ENCODE measurements at places on chromosomes 3 and 15.

DNA sequence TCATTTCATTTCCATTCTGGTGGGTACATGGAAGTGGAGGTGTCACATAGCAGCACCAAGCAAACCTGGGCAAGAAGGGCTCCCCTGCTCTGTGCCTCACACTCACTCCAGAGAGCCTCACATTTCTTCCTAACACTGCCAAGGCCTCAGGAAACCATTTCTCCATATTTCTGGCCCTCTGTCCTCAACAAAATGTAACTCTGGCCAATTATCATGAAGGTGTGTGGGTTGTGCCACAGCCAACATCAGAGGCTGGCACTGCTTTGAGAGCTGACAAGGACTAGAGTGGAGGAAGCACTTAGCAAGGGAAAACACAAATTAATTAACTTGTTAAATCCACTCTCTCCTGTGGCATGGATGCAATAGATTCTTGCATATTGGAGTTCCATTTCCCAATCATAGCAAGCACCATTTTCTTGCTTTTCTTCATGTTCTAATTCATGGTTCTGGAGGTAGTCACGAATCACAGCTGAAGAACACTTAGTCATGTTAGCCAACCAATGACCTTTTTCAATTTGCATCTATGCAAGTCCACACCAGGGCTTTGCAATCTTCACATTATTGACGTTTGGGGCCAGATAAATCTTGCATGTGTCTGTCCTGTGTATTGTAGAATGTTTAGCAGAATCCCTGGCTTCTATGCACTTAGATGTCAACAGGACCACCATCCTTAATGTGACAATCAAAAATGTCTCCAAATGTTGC is 241.1 kb downstream of the PLCL2 start:
- DNase-seq = no peak

DNA sequence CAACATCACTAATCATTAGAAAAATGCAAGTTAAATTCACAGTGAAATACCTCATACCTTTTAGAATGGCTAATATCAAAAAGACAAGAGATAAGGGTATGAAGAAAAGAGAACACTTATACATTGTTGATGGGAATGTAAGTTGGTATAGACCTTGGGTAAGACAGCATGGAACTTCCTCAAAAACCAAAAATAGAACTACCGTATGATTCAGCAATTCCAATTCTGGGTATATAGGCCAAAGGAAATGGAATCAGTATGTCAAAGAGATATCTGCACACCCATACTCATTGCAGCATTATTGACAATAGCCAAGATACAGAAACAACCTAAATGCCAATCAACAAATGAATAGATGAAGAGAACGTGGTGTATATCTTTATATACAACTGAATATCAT is 166.8 kb upstream of the LRRN1 start:
- DNase-seq = no peak

- DNase-seq = no peak
These were observed 99.1 kb upstream of the SLC6A11 start for GRCh38 chr3:10716964-10717363.

DNA sequence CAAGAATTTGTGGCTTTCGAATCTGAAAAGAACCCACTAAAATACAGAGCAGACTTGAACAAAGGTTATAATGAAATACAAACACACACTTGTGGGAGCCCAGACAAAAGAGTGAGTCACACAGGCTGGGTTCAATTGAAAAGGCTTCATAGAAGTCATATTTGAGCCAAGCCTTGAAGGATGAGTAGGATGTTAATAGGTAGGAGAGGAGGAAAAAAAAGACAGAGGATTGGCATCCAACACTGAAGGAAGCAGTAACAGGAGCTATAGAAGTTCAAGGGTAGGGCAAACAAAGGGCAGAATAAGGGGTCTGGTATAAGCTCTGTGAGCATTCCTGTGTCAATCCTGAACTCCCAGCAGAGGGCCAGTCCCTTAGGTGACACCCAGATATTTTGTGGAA is 325.4 kb downstream of the FOXP1 start:
- no peak for DNase-seq

GRCh38 chr3:123586131-123586530 is 1.3 kb upstream of the HACD2 start:
- peak; percentile 14 for DNase-seq

DNA sequence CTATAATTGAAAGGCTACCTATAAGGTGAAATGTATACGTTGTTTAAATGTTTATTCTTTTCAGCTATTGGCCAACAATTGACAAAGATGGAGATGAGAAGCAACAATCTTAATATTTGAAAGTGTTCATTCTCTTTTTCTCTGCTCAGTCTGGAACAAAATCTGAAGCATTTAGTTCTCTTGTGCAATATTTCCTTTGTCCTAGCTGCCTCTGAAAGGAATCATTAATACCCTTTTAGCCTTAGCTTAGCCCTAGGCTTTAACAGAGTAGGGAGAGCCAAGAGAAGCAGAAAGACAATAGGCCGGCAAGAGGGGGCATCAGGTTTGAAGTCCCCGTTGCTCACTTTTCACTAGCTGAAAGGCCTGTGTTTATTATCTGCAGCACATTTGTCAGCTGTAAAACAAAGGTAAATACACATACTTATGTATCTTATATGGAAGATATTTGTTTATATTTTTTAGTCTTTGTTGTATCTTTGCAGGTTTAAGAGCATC is 422.5 kb upstream of the SEMA6D start:
- DNase-seq = no peak

DNA sequence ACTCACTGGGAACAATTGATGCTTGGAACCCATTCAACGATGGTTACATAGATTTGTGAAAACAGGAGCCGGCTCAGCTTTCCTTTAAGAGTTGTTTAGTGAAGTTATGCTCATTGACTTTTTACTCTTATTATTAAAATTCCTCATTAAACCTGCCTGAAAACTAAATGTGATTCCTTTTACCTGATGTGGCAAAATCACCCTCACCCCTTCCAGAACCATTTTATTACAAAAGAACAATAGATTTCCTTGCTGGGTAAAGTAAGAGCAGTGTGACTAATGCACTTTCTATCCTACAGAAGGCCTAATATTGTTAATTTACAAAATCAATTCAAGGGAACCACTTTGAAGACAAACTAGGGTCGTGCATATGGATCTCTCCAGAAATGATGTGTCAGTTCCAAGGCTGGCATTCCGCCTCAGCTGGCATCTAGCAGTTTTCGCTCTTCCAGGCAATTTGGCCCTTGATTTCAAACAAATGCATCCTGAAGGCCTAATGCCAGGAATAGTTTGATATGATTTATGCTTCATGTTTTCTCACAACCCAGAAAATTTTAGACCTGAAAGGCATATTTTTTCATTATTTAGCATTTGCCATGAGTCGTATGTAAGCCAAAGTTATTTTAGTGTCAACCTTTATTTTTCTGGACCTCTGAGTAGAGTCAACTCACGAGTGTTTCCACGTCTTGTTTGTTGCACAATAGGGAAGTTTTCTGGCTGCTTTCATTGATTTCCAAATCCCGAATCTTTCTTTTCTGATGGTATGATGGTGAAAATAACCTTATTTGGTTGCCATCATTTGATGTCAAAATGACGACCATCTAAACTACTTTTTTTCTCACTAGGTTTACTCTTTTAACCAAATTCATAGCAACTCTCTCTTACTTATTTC is 447.8 kb downstream of the MECOM start:
- no peak for DNase-seq

DNA sequence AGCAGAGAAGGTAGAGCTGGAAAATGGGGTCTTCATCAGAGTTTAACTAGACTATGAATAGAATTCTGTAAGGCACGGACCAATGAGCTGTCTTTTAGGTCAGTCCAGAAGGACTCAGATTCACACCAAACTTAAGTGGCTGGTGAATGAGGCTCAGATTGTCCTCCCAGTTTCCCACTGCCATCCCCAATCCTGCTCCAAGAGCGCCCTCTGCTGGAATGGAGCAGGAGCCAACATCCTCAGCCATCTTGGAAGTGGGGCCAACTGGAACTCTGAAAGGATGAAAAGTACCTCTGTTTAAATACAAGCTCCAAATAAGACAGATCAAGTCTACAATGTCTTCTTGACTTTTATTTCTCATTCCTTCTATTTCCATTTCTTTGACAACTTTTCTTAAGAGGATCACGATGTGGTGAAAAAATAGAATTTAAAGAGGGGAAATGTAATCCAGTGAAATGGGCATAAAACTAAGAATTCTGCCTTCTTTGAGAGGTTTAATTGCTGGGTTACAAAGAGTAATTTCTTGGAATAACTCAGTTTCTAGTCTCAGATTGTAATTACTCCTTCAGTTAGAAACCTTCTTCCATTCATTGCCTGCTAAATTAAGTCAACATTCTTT is 217.1 kb upstream of the TPRG1 start:
- DNase-seq = peak; percentile 86

- DNase-seq = no peak
These were observed 45.4 kb upstream of the PARL start for GRCh38 chr3:183930086-183930485.

GRCh38 chr3:122799322-122799721 is 4.5 kb downstream of the SLC49A4 start:
- DNase-seq = no peak

GRCh38 chr3:196970547-196971093 is 2.0 kb upstream of the PIGZ start:
- DNase-seq = no peak

DNA sequence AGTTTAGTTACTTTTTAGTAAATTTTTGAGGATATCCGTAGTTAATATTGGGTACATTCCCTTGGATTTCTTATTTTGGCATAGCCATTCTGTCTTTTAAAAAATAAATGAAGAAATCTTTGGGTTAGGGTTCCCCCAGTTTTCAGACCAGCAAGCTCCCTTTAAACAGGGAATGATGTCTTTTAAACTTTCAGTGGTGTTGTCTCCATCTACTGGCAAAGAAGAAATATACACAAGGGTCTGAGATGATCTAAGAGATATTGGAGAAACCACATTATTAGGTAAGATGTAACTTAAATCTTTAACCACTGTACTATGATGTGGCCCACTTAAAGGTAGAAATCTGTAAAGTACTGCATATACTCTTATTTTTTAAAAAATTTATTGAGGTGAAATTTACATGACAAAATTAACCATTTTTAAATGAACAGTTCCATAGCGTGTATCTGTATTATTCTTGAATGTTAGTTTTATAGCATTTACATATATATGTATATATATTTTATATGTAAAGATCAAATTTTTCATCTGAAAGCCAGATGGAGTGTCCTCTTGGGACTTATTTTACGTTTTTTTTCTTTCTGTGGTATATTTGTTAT is 35.1 kb upstream of the EIF3J start:
- no peak for DNase-seq

GRCh38 chr15:82919231-82919886 is 33.2 kb downstream of the HOMER2 start:
- no peak for DNase-seq

- no peak for DNase-seq
These were observed 31.4 kb upstream of the ZBTB38 start for GRCh38 chr3:141336672-141337522.

DNA sequence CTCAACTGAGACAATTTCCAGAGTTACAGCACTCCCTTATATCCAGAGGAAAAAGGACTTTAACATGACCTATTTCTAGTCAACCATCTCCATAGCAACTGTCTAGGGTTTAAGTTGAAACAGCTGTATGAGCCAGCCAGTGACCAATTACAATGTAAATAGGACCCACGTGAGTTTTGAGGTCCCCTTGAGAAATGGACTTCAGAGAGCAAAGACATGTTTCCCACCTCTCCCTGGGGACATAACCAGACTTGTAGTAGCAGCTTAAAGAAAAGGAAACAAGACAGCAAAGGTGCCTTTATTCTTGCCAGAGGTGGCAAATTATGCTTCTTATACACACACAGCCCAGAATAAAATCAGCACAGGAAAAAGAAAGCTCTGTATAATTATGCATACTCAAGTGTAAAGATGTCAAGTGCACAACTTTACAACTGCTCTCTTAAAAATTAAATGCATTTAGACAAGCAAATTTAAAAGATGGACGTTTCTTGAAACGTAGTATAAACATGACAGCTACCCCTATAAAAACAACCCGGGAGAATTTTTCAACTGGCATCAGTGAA is 40.2 kb downstream of the SUMF1 start:
- no peak for DNase-seq

- no peak for DNase-seq
These were observed 11.6 kb downstream of the FSIP1 start for GRCh38 chr15:39770748-39771689.

- DNase-seq = no peak
These were observed 55.9 kb upstream of the C3orf80 start for GRCh38 chr3:160169139-160169976.

- DNase-seq = no peak
These were observed 70.2 kb upstream of the PIK3R4 start for GRCh38 chr3:130816561-130817445.

GRCh38 chr3:49238274-49239127 is 38.5 kb downstream of the C3orf62 start:
- DNase-seq = no peak

GRCh38 chr3:89353465-89353864 is 246.0 kb downstream of the EPHA3 start:
- no peak for DNase-seq

GRCh38 chr15:100292010-100292409 is 49.8 kb downstream of the ADAMTS17 start:
- DNase-seq = no peak

- no peak for DNase-seq
These were observed 49.0 kb downstream of the DUT start for GRCh38 chr15:48380198-48380597.

DNA sequence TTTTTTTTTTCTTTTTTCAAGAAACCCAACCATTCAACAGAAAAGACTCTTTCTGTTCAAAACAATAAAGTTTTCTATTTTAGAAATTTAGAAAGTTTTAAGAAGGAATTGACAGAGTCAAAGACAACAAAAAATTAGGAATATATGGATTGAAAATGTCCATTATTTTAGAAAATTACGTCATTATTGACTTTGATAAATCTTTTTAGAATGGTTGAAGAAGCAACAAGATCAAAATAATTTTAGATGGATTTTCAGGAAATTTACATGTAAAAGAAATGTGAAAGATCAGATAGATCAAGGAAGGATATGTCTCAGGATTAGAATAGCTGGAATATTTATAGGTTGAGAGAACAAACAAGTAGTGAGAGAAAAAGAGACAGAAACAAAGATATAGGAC is 8.4 kb upstream of the KCNH8 start:
- DNase-seq = no peak

GRCh38 chr15:91255670-91256192 is 155.7 kb downstream of the SV2B start:
- DNase-seq = no peak

DNA sequence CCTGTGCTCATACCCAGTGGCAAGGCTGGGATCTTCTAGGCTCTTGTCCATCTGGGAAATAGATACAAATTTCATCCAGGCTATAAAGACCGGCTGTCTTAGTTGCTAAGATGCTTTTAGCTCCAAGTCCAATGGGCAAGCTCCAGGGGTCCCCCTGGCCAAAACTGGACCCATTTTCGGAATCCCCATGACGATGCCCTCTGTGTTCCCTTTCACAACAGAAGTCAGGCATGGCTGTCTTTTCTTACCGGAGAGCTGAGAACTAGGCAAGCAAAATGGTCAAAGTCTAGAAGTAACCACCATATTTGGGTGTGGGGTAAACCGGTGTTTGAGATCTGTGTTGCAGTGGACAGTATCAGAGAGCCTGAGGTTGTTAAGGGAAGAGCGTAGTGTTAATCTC is 1.0 kb downstream of the GLYCTK start:
- DNase-seq = no peak

GRCh38 chr3:150876611-150877265 is 28.5 kb downstream of the MINDY4B start:
- no peak for DNase-seq

Measured in stimulated activated effector memory CD8-positive, alpha-beta T cell treated with anti-CD3 and anti-CD28 coated beads, Interleukin-12 subunit alpha, Interleukin-12 subunit beta, amount 100 ng/mL, for 72 hours (primary cell).